ENCODE measurements at places on chromosomes 13 and 19. TPM values are rescaled to one million over a fixed set of nuclear protein-coding genes. Genes with fewer than 3 reads are reported as not detected.

- no peak for DNase-seq
These were observed 130.5 kb upstream of the RNF113B start for GRCh38 chr13:98307463-98308085.

- DNase-seq: peak; percentile 10
These were observed 200.1 kb downstream of the NDFIP2 start for GRCh38 chr13:79681069-79681468.

GRCh38 chr19:6718741-6719539, 1.5 kb downstream of the C3 start:
- DNase-seq: peak; percentile 92

DNA sequence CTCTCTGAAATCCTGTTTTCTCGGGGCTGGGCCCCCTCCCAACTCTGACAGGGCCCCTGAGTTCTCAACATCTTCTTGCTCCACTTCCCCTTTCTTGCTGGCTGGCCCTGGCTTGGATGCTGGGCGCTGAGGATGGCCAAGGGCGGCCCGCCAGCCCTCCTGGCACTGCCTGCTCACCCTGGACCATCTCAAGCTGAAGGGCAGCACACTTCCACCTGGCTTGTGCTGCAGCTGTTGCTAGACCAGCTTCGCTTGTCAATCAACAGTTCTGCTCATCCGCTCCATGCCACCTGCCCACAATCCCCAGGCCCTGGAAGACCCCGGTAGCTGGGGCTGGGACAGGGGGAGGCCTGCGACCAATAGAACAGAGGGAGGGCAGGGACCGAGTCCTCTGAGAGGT, 6.9 kb upstream of the GMIP start:
- no peak for DNase-seq

SYCN gene
- polyA plus RNA-seq: not detected

GRCh38 chr13:29472332-29472961, 123.0 kb downstream of the SLC7A1 start:
- DNase-seq: peak; percentile 85

ZNF44 gene
- 4.3 TPM for polyA plus RNA-seq

DNA sequence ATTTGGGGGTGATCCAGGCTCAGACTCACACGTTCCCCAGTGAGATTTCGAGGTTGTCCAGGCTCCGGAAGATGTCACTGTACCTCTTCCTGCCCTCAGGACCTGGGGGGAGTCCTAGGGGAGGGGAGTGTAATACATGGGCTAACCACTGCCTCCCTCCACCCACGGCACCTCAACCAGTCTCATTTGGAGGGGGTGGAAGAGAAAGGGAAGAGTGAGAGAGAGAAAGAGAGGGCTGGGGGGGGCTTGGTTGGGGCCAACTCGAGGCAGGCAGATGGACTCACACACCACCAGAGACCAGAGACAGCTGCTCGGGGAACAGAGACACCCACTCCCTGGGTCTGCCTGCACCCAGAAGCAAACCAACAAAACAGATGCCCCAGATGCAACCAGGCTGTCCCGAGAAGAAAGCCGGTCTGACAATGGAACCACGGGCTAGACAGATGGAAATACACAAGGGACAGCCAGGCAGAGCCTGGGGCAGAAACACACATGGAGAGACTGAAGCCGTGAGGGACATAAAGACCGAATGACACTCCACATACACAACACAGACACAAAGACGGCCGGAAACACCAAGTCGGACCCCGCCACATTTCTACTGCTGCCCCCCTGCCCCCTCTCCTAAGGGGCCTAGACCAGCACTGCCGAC, 825 bp downstream of the GMIP start:
- DNase-seq: no peak

- DNase-seq: peak; percentile 34
These were observed 3.0 kb downstream of the BEST2 start for GRCh38 chr19:12754465-12755196.

DNA sequence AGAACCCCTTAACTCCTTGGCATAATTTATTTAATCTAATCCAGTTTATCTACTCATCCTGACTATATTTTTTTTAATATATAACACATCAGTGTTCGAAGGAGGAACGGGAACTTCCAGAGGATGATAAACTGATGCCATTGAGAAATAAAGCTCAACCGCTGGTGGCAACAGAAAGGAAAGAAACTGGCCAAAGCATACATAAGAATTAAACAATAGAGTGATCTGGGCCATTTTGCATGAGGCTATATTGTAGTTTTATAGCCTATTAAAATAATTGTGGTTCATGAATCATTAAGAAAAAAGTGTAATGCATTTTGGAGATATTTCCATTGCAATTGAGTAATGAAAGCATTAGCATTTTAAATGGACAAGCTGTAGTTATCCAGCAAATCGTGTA, 94.2 kb downstream of the FRY start:
- no peak for DNase-seq

- DNase-seq: no peak
These were observed 13.1 kb downstream of the ZNF14 start for GRCh38 chr19:19719798-19720197.

DNA sequence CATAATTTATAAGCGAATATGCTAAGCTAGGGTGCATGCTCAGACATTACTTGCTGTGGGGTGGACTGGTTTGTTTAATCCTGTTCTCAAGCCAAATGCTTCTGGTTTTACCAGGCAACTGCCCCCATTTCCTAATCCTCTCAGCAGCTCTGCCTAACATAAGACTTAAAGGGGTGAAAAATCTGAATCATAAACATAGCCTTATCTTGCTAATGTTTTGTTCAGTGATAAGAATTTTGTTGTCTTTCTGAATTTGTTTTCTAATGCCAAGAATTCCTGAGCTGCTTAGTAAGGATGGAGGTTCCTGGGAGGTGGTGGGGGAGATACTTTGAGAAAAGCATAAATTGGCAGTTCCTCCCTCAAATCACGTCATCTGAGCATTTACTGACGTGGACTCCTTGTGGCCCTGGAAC, 42.7 kb downstream of the ING1 start:
- DNase-seq: peak; percentile 23

ZNF486 gene
- 21.2 TPM for polyA plus RNA-seq

KLHL1 gene
- polyA plus RNA-seq: not detected

GRCh38 chr13:36981156-36981743, 17.9 kb downstream of the ALG5 start:
- DNase-seq: peak; percentile 56
